AG20443 (cell line): ENCODE measurements at places on chromosomes 16 and 17.

GRCh38 chr16:12339686-12340085 lies 363.2 kb downstream of the SNX29 start:
- DNase-seq, result peak; percentile 73

DNA sequence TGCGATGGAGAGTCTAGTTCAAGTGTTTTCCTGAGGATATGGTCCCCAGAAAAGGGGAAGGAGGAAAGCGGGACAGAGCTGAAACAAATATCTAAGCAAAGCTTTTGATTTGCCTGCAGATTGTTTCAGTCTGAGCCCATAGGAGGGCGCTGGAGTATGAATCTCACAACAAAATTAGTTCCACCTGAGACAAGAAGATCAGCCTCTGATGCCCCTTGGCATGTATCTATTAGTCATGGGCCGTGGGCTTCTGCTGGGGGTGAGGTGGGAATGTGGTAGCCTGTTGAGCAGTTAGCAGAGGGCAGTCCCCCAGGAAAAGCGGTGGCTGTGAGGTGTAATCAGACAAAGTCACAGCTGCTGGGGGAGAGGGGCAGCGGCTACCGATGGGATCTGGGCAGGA lies 446.9 kb downstream of the CA10 start:
- DNase-seq, result no peak

- no peak for DNase-seq
These were observed 11.4 kb downstream of the HLF start for GRCh38 chr17:55275894-55276804.

- no peak for DNase-seq
These were observed 7.7 kb downstream of the MINK1 start for GRCh38 chr17:4840893-4841242.

DNA sequence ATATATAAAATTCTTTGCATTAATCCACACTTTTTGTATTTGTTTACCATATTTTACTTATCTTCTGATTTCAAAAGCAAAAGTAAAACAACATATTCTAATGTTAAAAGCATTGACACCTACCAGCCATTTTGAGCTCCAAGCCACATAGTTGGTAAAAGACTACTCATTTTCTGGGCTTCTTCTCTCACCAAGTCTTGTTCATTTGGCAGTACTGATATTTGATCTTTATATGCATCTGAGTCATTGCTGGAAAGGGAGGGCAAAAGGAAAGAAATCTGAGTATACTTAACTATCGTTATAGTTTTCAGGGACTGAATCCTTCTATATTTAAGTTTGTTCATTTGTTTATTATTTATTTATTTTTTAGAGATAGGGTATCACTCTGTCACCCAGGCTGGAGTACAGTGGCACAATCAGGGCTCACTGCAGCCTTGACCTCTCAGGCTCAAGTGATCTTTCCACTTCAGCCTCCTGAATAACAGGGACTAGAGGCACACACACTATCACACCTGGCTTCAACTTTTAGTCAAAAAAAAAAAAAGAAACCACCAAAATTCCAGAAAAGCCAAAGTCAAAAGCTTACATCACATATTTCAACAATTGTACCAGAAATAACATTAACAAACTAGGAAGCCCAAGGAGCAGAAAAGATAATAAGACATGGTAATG lies 121.0 kb upstream of the TOB1 start:
- peak; percentile 42 for DNase-seq

DNA sequence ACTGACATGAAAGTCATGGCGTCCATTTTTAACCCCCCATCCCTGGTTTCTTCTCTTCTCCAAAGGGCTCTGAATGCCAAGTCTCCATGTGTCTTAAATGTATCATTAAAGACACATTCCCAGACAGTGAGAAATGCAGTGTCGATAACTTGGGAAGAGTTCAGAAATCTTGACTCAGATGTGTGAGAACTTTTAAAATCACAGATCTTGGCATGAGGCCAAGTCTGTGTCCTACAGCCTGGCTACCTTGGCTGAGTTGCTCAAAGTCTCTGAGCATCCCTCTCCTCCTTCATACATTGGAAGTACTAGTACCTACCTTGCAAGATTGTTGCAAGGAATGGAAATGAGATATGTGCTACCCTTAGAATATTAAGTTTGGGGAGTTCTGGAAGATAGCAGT lies 1046.5 kb upstream of the RBFOX1 start:
- no peak for DNase-seq

GRCh38 chr16:4850211-4850610 lies 2.9 kb downstream of the UBN1 start:
- DNase-seq, result no peak

DNA sequence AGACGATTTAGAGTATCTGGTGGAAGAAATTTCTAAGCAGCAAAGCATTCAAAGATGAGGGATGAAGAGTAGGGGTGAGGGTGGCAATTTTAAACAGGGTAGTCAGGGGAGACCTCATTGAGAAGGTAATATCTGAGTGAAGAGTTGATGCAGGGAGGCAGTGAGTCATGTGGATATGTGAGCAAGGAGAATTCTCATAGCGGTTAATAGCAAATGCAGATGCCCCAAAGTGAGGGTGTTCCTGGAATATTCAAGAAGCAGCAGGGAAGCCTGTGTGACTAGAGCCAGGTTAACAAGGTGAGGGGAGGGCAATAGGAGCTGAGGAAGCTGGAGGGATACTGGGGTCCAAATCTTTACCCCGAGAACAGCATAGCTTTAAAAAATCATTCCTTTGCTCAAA lies 114.3 kb downstream of the SPACA3 start:
- DNase-seq, result no peak

DNA sequence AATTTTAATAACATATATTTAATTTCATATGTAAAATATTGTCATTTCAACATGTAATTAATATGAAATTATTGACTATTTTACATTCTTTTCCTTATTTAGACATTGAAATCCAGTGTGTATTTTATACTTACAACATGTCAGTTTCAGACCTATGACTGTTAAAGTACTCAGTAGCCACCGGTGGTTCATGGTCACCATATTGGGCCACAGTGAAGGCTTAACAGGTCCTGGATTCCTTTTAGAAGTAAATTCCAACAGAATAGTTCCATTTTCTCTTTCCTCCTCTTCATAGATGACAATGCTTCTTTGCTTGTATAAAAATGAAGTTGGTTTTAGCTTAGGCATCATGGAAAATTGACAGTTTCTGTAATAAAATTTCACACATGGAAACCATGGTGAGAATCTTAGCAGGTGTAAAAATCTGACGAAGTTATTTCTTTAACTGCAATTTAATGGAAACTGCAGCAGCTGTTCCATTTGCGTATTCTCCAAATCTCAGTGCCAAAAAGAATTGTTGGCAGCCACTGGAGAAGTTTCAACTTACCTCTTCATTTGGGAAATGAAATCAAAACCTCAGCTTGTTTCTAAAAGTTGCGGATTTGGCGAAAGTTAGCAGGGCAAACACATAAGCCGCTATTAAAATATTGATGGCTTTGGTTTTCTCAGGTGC lies 231.1 kb downstream of the CDH13 start:
- no peak for DNase-seq

DNA sequence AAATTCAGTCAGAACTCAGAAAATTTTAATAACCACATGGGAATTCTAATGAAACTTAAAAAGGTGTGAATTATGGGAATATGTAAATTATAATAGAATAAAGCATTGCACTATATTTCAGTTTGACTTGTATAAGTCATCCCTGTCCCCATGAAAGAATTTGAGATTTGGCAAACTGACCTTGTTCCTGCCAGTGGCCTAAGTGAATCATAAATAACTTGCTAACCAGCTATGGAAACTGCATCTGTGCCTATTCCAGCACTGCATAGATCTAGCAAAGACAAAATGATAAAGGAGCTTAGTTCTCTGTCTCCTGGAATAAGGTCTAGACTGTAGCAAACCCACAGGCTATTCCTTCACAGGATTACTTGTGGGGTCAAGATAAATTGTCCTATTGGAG lies 106.8 kb upstream of the NOG start:
- no peak for DNase-seq

DNA sequence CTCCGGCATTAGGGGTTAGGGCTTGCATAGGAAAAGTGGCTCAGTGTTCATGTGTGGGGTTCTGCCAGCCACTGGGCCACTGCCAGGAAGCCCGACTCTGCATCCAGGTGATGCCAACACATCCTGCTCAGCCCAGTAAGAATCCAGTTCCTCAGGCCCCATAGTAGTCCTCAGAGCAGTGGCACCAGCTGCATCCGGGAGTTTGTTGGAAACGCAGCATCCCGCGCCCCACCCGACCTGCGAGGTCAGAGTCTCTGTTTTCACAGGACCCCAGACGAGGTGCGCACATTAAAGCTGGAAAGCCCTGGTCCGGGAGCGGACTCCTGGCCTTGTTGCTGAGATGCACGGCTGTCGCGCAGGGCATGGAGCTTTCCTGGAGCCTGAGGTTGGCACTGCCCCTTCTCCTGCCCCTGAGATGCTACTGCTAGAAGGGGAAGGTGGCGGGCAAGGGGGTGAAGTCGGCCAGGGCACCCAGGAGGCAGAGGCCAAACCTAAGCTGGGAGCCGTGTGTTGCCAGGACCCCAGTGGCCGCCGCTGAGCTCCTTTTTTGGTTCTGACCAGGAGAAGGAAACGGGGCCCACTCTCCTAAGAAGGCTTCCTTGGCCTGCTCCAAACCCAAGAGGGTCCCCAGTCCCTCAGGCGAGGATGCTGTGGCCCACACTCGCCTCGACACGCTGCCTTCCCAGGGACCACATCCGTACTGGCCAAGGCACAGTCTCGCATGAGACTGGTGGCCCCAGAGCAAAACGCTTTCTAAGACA lies 44.4 kb downstream of the NOS2 start:
- no peak for DNase-seq

DNA sequence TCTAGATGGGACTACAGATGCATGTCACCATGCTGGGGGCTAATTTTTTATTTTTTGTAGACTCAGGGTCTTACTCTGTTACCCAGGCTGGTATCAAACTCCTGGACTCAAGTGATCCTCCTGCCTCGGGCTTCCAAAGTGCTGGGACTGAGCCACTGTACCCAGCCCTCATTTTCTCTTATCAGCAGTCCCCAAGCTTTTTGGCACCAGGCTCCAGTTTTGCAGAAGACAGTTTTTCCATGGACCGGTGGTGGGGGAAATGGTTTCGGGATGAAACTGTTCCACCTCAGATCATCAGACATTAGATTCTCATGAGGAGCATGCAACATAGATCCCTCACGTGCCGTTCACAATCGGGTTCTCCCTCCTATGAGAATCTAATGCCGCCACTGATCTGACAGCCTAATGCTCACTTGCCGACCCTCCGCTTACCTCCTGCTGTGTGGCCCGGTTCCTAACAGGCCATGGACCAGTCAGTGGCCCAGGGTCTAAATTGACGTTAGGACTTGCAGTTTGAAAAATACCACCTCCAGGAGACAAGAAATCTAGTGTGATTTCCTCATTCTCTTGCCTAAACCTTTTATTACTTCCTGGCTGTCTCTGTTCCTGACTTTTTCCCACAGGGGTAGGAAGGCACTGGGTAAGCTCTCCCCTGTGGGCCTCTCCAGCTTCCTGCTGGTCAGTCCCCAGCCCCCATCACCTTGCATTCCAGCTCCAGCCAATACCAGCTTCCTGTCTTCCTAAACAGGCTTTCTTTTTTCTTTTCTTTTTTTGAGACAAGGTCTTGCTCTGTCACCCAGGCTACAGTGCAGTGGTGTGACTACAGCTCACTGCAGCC lies 9.3 kb upstream of the CNP start:
- no peak for DNase-seq

DNA sequence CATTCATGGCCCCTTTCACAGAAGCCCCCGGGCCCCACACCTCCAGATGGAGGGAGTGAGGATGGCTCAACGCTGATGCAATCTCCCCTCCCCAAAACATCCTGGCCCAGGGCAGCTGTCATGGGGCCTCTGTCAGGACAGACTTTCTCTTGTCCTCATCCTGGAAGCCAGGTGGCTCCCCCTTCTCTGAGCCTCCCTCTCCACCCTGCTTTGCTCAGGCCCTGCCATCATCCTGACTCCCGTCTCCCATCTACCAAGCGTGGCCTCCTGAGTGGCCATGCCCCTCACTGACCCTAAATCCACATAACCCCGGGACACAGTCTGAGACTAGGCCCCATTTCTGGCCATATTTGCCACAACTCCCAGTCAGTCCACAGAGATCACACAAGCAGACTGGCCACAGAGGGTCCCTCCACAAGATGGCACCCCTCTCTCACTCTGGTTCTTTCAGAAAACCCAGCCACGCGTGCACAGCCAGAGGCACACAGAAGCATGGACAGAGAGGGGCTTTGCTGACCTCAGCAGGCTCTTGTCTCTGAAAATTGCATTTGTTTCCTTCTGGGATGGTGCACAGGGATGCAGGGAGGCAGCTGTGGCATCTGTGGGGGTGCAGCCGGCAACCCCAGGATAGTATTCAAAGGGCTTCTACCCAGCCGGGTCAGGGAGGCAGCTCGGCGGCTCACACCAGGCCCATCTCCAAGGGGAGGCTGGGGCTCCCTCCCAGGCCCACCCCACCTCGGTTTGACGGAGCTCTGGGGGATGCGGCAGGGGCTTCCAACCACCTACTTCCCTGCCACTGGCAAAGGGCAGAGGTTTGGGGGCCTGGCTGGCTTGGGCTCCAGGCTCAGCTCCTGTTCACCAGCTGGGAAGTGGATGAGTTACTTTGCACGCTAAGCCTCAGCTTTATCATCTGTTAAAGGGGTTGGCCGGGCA lies 16.9 kb downstream of the DOC2B start:
- DNase-seq, result peak; percentile 66

DNA sequence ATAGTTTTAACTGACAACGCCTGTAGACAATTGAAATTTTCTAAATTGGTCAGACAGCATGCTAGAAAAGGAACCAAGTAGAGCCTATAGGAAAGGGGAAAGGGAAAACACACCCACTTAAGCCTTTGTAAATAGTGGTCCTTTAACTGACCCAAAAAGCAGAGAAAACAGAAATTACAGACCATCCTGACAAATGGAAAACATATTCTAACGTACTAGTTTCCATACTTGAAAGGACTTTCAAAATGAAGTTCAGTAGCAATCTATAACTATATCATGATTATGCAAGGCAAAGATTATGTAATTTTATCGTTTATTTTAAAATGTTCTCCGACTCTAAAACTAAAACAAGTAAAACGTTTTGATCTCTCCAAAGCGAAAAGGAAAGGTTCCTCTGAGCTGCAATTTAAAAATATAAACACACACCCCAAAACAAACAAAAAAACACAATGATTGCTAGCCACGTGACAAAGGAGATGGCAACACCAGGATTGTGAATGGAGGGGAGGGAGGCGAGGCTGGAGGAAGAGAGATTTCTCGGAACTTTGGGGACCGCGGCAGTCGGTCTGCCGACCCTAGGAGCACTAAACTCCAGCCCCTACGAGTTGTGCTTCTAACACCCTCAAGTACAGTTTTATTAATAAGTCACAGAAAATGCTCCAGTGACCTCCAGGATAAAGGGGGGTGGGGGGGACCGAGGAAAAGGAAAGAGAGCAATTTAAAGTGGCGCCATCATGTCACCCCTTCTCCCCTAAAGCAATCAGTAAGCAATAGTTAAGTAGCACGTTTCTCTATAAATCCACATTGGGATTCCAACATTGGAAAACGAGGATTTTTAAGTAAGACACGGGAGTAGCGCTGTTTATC lies 1.7 kb downstream of the KANSL1 start:
- peak; percentile 66 for DNase-seq

GRCh38 chr16:82772215-82772614 lies 145.4 kb downstream of the CDH13 start:
- no peak for DNase-seq

- DNase-seq, result no peak
These were observed 34.5 kb downstream of the SLC39A11 start for GRCh38 chr17:73058022-73058421.

- DNase-seq, result peak; percentile 36
These were observed 13.4 kb upstream of the SULT1A1 start for GRCh38 chr16:28623172-28623711.
